ENCODE measurements at places on chromosomes 2 and 18.

DNA sequence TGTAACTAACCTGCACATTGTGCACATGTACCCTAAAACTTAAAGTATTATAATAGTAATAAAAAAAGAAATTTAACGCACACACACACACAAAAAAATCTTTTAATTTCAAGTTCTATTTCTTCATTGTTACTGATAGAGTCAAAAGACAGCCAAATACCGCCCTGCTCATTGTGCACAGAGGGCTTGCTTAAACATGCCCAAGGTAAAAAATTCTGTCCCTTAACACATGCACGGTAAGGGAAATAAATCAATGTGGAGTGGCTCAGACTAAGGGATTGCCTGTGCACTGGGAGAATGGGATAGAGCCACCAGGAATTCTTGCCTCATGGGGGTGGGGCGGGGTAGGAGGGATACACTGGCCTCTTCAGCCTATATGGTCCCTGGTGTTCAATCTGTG is 468.0 kb downstream of the NUP35 start:
- DNase-seq: no peak

GRCh38 chr2:209525834-209526281 is 102.0 kb downstream of the MAP2 start:
- no peak for DNase-seq

DNA sequence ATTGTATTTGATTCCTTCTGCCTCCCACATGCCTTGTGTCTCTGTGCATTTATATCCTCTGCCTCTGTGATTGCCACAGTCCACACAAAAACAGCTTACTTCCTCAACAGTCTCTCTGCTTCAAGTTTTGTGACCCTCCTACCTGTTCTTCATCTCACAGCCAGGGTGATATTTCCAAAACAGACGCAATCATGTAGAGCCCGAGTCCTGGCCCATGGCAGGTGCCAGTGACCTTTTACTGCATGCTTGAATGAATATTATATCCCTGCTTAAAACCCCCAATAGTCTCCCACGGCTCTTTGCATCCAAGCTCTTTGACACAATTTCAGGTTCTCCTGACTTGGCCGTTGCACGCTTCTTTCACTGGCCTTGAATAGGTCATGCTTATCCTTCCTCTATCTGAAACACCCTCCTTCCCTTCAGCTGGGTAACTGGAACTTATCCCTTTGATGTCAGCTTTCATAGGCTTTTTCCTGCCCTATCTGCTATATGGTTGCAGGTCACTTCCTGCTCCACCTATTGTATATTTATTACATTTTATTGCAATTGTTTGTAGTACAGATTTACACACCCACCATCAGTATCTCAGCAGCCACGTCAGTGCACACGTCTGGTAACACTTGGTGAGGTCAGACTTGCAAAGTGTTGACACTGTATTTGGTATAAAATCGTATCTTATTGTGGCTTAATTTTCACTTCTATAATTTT is 29.7 kb upstream of the IL1B start:
- DNase-seq: no peak

DNA sequence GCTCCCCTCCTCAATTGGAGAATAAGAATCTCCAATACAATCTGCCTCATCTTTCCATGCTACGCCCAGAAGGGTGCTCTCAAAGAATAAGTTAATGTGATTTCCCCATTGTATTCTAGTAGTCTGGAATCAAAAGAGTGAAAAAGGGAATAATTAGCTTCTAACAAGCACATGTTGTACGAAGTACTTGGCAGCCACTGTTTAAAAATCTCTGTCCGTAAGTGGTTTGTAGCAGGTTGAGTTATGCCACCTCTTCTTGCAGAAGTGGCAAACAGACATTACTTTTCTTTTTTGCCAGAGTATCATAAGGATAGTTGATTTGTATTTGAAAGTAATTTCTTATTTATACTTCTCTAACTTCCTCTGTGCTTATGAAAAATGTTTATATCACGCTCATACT is 184.7 kb downstream of the CD226 start:
- no peak for DNase-seq

DNA sequence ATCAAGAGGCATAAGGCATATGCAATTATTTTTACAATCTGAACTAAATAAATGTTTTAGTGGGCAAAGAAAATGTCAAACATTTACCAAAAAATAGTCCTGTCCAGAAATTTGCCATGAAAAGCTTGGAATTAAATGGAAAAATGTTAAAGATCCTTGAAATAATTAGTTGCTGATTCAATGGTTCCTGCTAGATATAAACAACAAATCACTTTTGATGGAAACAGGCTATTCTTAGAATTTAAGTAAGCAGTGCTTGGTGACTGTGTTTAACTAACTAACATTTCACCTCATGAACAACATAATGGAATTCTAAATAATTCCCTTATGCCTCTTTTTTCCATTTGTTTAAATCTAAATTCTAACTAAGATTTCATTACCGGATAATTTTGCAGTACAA is 3.9 kb downstream of the RND3 start:
- no peak for DNase-seq

GRCh38 chr2:209474960-209475359 is 51.1 kb downstream of the MAP2 start:
- DNase-seq: no peak

GRCh38 chr2:88751768-88752167 is 60.3 kb downstream of the RPIA start:
- no peak for DNase-seq

DNA sequence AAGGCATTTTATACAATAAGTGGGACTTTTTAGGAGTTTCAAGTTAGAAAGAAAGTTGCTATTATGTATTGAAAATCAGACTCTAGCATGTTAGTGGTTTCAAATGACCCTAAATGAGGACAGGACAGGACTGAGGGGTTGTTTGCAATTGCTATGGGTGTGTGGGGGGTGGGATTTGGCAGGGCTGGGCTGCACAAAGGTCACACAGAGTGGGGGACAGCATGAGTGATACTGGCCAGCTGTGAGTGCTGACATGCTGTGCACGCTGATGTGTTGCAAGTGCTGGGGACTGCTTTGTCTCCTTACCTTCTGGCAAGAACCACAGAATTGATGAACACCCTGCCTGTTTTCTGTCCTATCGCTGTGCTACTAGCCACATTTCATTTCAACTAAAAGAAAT is 29.8 kb downstream of the RNMT start:
- DNase-seq: no peak

DNA sequence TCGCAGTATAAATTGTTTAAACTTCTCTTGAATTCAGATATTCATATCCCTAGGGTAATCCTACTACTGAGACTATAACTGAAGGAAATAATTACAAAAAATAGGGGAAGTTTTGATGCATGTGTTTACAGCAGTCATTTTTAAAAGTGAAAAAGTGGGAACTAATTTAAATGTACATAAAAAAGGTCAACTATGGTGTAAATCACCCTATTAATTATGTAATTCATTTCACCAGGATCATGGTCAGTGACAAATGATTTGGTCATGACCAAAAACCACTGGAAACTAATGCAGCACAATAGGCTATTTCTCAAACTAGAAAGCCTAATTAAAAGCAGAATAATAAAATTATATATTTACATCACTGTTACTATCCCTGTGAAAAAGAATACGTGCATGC is 5.0 kb upstream of the CNGA3 start:
- no peak for DNase-seq

DNA sequence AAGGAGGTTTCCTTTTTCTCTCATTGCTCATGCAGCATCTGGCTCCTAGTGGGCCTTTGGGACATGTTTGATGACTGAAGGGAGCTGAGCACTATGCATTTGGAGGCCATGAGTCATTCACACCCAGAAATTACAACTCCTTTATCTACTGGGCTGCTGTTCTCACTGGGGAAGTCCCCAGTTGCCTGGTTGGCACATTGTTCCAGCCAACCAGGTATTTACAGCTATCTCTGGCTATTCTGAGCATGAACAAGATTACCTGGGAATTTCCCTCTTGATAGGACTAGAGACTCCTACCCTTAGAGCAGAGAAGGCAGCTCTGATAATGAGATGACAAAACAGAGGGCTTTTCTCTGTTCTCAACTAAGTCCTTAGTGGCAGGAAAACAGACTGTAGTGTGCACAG is 206.5 kb downstream of the SETBP1 start:
- no peak for DNase-seq

DNA sequence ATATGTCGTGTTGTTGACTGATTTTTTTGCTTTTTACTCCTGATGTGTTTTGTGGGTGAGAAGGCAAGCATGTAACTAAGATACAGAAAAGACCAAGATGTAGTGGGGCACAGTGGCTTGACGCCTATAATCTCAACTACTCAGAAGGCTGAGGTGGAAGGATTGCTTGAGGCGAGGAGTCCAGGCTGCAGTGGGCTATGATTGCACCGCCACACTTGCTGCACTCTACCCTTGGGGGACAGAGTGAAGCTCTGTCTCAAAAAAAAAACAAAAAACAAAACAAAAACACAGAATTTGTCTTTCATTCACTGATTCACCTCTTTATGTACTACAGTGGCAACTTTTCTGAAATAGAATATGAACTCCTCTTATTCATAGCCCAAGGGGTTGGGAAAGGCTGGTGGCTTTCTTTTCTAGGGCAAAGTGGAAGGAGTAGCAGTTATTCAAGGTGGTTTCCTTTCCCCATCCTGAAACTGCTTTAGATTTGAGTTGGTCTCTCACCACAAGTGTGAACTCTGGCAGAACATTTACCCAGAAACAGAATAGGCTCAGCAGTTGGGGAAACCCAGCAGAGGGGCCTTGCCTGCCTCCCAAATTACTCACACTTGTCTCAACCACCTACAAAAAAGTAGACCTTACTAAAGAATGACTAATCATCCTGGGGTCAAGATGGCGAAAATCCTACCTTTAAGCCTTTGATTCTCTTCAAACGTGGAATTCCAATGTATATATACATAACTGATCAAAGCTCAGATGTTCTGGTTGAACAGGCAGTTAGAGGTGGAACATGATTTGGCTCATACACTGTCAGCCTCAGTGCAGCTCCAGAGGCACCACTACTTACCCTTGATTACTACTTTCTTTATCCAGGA is 6.5 kb downstream of the TANK start:
- no peak for DNase-seq

DNA sequence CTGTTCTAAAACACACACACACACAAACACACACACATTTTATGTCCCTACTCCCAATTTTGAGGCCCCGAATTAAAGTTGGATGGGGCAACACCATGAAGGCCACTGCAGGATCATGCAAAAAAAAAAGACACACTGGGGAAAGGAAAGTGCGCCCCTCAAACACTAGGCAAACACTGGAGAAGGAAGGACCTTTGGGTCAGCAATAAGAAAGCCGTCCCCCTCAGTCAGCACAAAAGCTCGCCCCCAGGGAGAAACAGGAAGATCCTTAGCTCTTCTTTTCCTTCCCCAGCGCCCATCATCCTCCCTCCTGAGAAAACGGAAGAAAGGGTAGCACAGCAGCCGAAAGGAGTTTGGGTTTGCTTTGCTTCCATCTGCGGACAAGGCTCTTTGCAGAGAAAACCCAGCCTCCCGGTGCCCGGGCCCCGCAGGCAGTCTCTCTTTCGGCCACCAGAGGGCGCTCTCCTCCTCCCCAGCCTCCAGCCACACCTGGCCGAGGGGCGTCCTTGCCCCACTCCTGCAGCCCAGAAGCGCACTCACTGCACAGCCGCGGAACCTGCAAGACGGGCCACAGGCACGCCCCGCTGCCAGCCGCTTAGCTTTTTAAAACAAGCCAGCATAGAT is 248.5 kb downstream of the CDH20 start:
- peak; percentile 45 for DNase-seq

DNA sequence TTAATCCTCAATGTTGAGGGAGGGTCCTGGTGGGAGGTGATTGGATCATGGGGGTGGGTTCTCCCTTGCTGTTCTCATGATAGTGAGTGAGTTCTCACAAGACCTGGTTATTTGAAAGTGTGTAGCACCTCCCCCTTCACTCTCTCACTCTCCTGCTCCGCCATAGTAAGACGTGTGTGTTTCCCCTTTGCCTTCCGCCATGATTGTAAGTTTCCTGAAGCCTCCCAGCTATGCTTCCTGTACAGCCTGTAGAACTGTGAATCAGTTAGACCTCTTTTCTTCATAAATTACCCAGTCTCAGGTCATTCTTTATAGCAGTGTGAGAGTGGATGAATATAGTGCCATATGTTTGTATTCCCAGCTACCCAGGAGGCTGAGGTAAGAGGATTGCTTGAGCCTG is 9.6 kb downstream of the IL1B start:
- no peak for DNase-seq

- no peak for DNase-seq
Measured at GRCh38 chr2:136444323-136444722, 321.0 kb upstream of the THSD7B start.

DNA sequence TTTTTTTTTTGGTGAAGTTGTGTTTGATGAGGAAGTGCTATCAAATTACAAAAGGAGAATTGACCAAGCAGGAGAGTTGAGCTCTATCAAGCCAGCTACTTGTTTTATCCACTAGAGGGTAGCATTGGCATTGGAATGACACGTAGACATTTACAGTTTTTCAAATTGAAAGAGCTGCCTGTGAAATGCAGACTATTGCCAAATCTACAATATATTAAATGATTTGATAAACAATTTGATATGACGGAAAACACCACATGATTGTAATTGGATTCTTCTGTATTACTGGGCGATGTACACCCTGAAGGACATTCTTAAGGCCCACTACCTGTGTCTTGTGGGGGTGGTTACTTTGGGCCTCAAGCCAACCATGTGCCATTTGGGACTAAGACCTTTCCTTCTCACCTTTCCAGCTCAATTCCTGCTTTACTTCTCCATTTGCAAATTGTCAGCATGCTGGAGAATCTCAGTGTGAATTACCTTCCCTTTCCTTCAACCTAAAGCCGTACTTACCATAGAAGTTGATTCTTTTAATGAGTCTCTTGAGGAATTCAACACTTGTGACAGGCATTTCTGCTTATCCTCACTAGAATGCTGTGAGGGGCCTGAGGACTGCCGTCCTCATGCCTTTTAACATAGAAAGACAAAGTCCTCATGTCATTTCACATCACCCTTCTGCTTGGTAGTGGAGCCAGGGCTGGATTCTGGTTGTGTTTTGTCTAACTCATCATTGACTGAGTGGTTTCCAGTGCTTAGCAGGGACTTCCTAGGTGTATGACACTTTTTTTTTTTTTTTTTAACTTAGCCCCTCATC is 134.8 kb upstream of the THUMPD2 start:
- no peak for DNase-seq

DNA sequence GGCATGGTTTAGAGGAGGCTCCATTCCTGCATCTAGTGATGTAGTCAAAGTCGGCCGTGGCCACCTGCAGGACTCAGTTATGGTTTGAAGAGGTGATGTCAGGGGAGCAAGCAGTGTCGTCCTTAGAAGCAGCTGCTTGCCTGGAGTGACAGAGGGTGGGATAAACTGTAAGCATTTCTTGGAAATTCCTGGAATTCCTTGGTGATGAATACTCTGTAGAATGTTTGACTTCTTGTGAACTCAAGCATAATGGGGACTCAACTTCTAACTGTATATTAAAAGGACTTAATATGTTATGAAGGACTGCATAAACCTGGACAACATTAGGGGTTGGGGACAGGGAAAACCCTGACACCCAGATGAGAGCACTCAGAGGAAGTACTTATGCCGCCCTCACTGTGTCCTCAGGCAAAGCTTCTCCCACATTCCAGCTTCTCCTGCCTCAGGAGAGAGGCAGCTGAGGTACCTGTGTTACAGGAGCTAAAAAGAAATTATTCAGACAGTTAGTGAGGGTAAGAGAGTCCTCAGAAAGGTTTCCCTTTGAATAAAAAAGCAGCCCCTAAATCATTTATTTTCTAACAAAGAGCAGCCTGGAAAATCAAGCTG is 459.9 kb upstream of the CELF4 start:
- DNase-seq: no peak

- no peak for DNase-seq
Measured at GRCh38 chr18:56853961-56854360, 202.8 kb downstream of the WDR7 start.

Data from stimulated activated CD8-positive, alpha-beta memory T cell treated with anti-CD3 and anti-CD28 coated beads, Interleukin-12 subunit alpha, Interleukin-12 subunit beta, amount 100 ng/mL, for 1 hour (primary cell).